ENCODE measurements at places on chromosomes 6 and 20. TPM values are rescaled to one million over a fixed set of nuclear protein-coding genes. Genes with fewer than 3 reads are reported as not detected.

EEF1A2 gene
- total RNA-seq = not detected

BIRC7 gene
- 0.25 TPM for total RNA-seq

TRIM15 gene
- not detected for total RNA-seq

GGT7 gene
- total RNA-seq = 5.2 TPM

CLDN20 gene
- not detected for total RNA-seq

ANKRD66 gene
- total RNA-seq = not detected

ERVFRD-1 gene
- total RNA-seq = not detected

CASS4 gene
- total RNA-seq = 0.49 TPM

TRIM31 gene
- not detected for total RNA-seq

All from fibroblast of the aortic adventitia (primary cell).